ENCODE measurements at places on chromosomes 16 and 17. TPM values are rescaled to one million over a fixed set of nuclear protein-coding genes. Genes with fewer than 3 reads are reported as not detected.

- no peak for DNase-seq
Observed at GRCh38 chr16:65229191-65229662, 107.4 kb upstream of the CDH11 start.

TPSG1 gene
- total RNA-seq, result not detected

DNA sequence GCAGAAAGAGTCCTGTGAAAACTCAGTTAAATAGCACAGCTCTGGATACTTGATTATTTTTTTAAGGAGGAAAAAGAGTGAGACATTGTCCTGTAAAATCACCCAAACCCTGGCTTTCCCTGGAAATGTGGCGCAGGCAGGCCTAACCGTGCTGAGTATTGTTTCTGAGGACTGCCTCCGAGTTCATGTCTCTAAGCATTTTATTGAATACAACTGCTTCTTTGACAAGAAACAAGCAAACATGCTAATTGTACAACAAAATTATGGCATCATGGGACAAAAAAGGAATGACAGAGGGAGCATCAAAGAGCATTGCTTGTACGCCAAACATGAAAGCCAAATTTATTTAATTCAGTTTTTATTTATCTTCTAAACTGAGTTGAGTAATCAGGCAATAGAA, 64.5 kb upstream of the HSBP1 start:
- DNase-seq, result no peak

GRCh38 chr16:58044266-58045019, 18.9 kb downstream of the MMP15 start:
- no peak for DNase-seq

HNF1B gene
- total RNA-seq, result not detected

ZNF785 gene
- total RNA-seq, result 14.0 TPM

GRCh38 chr16:1333149-1333812, at the start of gene BAIAP3:
BAIAP3 (plus strand) TSS chr16:1333645; CDS start chr16:1338550, 4,905 bp downstream.
- no peak for DNase-seq

DNA sequence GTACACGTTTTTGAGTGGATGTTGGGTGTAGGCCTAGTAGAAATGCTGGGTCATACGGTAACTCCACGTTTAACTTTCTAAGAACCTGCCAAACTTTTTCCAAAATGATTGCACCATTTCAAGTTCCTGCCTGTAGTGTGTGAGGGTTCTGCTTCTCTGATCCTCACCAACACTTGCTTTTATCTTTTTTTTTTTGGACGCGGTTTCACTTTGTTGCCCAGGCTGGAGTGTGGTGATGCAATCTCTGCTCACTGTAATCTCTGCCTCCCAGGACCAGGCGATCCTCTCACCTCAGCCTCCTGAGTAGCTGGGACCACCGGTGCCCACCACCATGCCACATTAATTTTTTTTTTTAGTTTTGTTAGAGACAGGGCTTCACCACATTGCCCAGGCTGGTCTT, 23.5 kb downstream of the ZNF750 start:
- no peak for DNase-seq

Data from tibial nerve (tissue), 4 donors.